ENCODE measurements at places on chromosomes 11 and 22. TPM values are rescaled to one million over a fixed set of nuclear protein-coding genes. Genes with fewer than 3 reads are reported as not detected.

GRCh38 chr11:69867076-69868005 is 48.1 kb upstream of the FGF3 start:
- no peak for DNase-seq

DNA sequence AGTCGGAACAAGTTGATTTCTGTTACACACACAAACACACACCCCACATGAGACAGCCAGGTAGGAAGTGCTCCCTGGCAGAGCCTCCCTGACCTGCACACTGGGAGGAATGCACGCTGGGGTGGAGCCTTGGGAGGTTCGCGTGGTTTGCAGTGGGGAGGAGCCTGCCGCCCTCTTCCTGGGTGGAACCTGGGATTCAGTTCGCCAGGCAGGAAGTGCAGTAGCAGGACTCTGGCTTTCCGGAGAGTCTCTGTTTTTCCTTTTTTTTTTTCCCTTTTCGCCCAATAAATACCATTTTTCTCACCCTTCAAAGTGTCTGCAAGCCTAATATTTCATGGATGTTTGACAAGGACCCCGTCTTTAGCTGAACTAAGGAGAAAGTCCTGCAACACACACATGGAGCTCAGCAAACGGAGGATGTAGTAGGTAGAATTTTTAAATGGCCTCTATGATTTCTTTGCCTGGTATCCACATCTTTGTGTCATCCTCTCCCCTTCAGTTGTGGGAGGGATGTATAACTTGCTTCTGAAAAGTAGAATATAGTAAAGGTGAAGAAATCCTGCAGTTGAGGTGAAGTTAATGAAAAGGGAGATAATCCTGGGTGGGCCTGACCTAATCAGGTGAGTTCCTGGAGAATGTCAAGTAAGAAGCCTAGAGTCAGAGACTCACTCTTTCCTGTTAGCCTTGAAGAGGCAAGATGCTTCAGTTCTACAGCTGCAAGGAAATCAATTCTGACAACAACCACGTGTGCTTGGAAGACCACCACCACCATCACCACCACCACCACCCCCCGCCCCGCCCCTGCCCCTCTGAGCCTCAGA is 72.9 kb downstream of the PIWIL4 start:
- DNase-seq, result no peak

DNA sequence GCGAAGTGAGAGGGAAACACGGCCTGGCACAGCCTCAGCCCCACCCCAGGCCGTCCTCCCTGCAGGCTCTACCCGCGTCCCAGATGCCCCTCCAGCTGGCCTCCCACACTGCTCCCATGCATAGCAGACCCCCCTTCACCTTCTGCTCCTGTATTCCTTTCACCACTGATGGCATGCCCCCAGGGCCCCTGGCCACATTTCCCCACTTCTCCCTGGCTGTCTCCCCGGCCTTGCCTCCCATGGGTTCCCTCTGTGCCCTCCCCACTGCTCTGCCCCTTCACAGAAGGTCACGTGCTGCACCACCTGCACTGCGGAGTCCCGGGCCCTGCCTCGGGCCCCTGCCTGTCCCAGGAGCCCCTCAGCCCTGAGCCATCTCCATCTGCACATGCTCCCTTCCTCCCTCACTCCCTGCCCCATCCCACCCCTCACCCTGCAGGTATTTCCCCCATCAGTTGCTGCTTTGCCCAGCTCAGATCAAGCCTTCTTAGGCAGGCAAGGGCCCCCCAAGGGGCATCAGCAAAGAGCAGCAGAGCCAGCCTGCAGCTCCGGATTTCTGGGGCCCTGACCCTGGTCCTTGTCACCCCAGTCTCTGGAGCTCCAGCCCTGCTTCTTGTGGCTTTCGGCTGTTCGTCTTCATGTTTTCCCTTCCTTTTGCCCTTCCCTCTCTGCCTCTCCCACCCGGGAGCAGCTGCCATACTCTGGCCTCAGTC is 46.4 kb downstream of the GAB4 start:
- no peak for DNase-seq

DNA sequence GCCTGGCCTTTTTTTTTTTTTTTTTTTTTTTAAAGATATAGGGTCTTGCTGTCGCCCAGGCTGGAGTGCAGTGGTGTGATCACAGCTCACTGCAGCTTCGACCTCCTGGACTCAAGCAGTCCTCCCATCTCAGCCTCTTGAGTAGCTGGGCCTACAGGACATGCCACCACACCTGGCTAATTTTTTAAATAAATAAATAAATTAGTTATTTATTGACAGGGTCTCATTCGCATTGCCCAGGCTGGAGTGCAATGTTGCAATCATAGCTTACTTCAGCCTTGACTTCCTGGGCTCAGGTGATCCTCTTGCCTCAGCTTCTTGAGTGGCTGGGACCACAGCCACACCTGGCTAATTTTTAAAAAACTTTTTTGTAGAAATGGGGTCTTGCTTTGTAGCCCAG is 10.5 kb downstream of the AP2A2 start:
- DNase-seq, result no peak

DNA sequence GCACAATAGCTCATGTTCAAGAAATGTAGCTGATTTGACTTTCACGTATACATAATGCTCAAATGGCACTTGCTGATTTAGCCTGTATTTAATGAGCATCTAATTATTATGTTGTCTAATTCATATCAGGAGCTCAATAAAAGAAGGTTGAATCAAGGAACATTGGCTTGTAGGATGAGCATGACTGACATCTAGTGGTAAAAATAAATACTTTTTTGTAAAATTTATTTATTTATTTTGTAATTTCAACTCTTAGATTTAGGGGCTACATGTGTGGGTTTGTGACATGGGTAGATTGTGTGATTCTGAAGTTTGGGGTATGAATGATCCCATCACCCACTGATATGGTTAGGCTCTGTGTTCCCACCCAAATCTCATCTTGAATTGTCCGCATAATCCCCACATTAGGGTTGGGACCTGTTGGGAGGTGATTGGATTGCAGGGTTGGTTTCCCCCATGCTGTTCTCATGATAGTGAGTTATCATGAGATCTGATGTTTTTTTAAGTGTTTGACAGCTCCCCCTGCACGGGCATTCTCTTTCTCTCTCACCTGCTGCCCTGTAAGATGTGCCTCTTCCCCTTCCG is 1.7 kb upstream of the OR52E5 start:
- DNase-seq, result no peak

P2RY2 gene
- not detected for total RNA-seq

KRTAP5-10 gene
- total RNA-seq, result not detected
